ENCODE measurements at places on chromosomes 7 and 10.

DNA sequence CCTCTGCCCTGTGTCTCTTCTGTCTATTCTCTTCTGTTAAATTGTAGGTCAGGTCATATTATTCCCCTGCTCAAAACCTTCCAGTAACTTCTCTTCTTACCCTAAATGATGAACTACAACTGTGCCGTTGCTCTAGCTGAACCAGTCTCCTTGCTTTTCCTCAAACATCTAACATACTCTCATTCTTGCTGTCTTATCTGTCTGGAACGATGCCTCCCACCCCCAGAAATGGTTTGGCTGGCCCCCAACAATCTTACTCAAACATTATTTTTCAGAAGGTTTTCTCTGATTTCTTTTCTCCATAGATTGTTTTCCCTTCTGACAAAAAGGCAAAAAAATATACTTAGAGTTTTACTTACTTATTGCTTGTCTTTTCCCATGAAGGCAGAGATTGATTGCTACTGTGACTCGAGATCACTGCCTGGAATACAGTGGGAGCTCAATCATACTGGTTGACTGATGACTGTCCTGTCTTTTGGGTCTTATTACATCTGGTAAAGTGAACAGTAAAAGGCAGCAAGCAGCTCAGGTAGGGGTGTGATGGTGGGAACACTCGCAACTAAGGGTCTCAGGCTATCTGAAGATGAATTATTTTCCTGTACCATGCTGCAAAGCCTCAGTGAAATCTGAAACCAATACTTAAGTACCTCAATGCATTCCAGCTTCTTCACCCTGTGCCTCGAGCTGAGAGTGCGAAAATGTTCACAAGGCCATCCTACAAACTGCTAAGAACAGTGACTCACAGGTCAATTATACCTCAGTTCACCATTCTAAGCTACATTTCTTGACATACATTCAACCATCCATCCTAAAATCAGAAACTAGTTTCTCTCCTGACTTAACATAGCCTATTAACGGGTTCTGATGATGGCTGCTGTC, 67.6 kb downstream of the DNMBP start:
- no peak for DNase-seq

- no peak for DNase-seq
Observed at GRCh38 chr7:13989126-13989948, at the start of gene ETV1. ETV1 (minus strand) TSS chr7:13989666; CDS start chr7:13989052, 614 bp downstream.

GRCh38 chr10:93436591-93437085, 45.5 kb downstream of the MYOF start:
- DNase-seq = no peak

- no peak for DNase-seq
Observed at GRCh38 chr10:29287635-29288034, 1.2 kb upstream of the LYZL1 start.

DNA sequence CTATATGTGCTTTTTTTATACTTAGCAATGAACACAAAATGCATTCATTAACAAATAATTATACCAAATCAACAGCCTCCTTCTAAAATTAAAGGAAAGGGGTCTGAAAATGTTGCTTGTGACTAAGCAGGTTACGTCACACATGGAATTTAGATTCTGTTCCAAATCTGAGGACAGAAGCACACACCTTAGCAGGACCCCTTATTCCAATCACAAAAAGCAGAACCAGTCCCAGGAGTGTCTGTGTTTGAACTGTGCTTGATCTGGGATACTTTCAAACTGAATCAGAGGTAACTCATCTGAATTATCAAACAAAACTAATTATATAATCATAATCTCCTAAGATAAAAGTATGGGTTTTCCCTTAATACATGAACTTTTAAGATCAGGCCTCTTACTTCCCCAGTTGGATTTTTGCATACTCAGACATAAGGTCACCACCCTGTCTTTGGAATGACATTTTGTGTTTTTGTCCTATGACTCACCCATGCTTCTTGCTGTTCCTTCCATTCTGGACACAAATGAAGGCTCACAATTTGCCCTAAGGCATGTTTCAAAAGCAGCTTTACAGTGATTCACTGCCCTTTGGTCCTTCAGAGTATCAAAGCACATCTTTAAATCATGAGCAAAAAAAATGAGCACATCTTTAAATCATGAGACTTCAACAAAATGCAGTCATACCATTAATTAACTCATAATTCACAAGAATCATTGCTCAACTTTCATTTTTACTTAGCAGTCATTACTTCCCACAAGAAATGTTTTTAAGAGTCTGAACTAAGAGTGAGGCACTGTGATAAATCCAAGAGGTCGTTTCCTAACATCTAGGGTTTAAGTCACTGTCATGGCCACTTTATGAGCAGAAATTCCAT, 35.5 kb downstream of the SEMA3C start:
- DNase-seq = no peak

DNA sequence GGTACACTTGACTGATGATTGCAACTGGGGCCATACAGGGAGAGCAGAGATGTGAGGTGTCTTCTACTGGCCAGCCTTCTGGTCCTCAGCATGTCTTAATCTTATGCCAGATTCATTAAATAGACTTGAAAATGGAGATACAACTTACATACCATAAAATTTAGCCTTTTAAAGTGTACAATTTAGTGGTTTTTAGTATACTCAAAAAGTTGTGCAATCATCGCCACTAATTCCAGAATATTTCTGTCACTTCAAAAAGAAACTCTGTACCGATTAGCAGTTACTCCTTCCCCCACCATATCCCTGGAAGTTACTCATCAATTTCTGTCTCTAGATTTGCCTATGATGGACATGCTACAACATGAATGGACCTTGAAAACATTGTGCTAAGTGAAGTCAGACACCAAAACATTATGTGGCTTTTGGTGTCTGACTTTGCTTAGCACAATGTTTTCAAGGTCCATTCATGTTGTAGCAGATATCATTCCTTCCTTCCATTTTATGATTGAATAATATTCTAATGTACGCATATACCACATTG, 53.0 kb downstream of the SH2D4B start:
- DNase-seq = no peak

DNA sequence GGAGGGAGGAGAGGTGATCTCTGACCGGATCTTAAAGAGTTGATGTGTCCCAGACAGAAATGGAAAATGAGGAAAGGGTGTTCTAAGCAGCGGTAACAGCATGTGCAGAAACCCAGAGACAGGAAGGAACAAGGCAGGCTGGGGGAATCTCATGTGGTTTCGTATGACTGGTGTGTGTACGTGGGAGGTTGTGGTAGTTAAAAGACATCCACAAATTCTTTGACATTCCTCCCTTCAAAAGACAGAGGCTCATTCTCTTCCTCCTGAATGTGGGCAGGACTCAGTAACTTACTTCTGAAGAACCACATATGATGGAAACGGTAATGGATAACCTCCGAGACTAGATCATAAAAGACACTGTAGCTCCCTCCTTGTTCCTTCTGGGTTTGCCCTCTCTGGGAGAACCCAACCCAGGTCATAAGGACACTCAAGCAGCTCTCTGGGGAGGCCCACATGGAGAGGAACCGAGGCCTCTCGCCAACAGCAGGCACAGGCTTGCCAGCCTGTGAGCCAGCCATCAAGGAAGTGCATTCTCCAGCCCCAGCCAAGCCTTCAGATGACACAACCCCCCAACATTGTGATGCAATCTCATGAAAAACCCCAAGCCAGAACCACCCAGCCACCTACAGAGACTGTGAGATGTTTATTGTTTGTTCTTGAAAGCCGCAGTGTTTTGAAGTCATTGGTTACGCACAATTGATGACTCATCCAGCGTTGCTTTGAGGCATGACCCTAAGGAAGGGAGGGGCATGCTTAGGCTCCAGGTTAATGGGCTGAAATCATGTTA, 116.0 kb downstream of the SLIT1 start:
- no peak for DNase-seq

DNA sequence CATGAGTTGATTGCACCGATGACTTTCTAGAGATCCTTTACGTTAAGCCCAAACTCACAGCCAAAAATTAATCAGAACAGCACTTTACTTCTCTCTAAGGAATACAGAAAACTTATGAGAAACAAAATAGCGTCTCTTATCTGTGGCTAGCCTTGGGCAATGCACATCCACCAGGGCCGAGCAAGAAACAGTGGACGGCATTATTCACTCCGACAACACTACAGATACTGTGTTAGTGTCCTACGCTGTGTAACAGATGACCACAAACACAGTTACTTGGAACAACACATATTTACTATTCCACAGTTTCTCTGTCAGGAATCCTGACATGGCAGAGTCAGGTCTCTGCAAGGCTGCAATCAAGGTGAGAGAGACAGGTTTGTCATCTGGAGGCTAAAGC, 598.3 kb upstream of the ADARB2 start:
- no peak for DNase-seq

GRCh38 chr7:132871419-132871818, 210.5 kb downstream of the CHCHD3 start:
- DNase-seq = no peak

GRCh38 chr10:49049660-49050059, 65.7 kb downstream of the VSTM4 start:
- DNase-seq = no peak

DNA sequence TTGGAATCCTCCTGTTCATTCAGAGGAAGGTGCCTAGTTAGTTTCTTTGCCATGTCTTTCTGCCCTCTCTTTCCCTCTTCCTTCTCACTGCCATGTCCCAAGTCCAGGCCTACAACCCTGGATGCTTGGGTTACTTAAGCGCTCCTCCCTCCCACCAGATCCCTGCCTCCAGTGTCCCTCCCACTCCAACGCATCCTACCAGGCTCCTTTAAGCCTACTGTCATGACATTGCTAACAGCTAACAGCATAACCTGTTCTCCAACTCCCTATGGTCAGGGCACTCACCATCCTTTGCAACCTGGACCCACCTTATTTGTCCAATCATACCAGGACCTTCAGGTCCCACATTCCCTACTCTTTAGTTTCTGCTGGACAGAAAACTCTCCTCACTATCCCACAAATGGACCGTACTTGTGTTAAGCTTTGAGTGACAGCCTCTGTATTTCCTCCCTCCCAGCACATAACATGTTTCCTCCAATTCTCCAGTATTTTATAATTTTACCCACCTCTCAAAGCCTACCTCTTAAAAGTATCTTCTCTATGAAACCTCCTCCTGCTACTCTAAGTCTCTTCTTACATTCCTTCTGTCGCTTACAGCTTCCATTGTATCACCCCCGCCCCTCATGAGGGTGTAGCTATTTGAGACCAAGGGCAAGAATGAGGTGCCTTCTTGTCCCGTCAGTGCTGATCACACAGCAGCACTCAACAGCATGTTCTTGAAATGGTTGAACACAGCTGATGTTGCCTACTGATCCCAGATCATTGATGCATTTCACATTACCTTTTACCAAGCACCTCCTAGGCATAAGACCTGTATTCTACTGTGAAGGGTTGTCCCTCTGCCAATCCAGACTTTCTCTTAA, 1.7 kb downstream of the BLNK start:
- no peak for DNase-seq

DNA sequence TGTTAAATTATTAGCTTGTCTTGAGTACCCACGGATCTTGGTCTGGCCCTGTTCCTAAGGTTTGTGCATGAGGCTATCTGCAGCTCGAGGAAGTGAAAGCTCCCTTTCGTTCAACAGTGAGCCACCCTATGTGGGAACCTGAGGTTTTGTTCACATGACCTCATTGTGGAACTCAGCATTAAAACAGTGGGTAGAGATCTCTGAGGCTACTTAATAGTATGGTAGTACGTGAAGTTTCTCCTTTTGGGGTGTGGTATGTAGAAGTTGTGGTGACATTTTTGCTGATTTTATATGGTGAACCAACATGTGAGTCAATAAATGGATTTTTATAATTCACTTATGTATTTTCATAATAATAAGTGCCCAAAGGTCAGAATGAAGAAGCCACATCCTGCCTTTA, 252.7 kb upstream of the FERD3L start:
- no peak for DNase-seq

GRCh38 chr10:86305521-86305920, 61.1 kb downstream of the GRID1 start:
- DNase-seq = no peak

DNA sequence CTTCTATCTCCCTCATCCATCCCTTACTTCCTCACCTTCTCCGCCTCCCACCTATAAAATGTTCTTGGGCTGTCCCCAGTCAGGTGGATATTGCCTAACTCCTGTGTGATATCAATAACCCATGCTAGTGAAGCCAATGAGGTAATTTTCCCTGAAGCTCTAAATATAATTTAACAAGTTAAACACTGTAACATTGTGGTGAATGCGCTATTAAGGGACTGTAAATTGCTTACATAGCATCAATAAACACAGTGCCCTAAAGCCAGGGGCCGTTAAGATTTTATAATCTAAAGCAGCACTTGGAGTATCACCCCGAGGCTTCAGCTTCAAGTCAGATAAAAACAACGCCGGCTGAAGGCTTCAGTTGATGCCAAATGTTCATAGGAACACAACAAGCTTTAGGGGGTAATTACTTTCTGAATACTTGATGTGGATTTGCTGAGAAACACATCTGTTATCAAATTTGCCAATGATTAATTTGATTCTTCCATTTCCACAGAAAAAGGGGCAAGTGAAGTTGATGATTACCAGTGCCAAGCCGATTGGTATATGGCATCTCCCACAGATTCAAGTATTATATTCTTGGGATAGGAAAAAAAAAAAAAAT, 138.4 kb downstream of the CREB5 start:
- DNase-seq = no peak

GRCh38 chr10:90751107-90751997, 106.5 kb downstream of the HTR7 start:
- peak; percentile 41 for DNase-seq

GRCh38 chr7:124155432-124156022, 122.7 kb upstream of the TMEM229A start:
- DNase-seq = no peak

DNA sequence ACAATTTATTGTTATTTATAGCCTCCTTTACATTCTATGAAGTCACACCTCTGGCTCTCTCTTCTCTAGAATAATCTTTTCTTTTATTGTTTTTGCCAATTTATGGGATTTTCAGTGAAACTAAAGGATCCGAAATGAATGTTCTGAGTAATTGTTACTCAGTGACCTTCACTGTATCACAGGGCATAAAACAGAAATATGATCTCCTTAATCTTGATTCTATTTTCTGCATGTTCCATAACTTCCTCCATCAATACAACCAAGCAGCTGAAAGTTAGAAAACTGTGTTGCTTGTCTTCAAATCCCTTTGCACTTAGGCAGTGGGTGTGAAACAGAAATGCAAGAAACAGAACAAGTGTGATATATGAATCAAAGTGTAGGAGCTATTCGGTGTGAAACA, 57.4 kb upstream of the FERD3L start:
- DNase-seq = no peak

GRCh38 chr10:59374916-59375315, 12.6 kb upstream of the FAM13C start:
- DNase-seq = no peak

GRCh38 chr7:49800031-49800430, 26.6 kb downstream of the VWC2 start:
- no peak for DNase-seq

- DNase-seq = no peak
Observed at GRCh38 chr7:32583791-32584190, 88.5 kb downstream of the AVL9 start.

All from activated naive CD8-positive, alpha-beta T cell treated with anti-CD3 and anti-CD28 coated beads, Interleukin-2, amount 50 U/mL, for 24 hours (primary cell).